Left forelimb (tissue), 1 donor: ENCODE measurements at places on chromosomes 12 and 14.

- DNase-seq = no peak
Observed at GRCh38 chr14:52227619-52228222, 39.8 kb upstream of the PTGDR start.

GRCh38 chr12:65067383-65067782, 53.7 kb downstream of the WIF1 start:
- no peak for DNase-seq

DNA sequence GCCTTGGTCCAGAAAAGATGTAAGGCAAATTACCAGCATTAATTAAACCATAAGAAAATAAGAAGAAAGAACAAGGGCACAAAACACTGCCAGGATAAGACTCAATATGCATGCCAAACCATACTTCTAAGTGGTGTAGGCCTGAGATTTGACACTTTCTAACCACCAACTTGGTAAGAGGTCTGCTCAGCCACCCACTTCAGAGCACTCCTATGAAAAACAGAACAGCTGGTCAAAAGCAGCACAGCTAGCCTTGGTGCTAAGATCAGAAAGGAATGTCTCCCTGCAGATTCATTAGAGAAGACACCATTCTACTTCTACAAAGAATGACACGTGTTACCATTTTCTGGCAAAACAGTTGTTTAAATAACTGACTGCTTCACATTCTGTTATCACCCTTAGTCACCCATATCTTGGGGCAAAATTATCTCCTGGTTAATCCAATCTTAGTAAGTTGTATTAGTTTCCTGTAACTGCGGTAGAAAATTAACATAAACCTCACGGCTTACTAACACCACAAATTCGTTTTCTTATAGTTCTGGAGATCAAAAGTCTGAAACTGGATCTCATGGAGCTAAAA, 13.2 kb downstream of the RPS6KA5 start:
- no peak for DNase-seq

GRCh38 chr12:82931349-82932116, 244.8 kb downstream of the TMTC2 start:
- DNase-seq = no peak

- no peak for DNase-seq
Observed at GRCh38 chr14:33510063-33510481, 440.8 kb downstream of the EGLN3 start.

DNA sequence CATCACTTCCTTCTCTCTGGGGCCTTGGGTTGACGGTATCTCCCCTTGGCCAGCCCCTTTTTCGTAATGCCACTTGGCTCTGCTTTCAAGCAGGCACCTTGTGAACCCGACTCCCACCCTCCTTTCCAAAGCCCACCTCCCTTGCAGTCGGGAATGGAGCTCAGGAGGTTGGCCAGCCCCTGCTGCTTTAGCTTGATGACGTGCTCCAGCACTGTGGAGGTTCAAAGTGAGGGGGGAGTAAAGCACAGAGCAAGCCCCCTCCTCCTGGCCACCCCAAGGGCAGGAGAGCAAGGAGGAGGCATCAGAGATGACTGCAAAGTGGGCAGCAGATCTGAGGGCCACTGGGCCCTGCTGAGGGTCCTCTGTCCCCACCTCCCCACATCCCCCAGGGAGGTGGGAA, 103.4 kb downstream of the ZFP36L1 start:
- DNase-seq = no peak

- DNase-seq = no peak
Observed at GRCh38 chr12:89645434-89645833, 63.2 kb downstream of the ATP2B1 start.

DNA sequence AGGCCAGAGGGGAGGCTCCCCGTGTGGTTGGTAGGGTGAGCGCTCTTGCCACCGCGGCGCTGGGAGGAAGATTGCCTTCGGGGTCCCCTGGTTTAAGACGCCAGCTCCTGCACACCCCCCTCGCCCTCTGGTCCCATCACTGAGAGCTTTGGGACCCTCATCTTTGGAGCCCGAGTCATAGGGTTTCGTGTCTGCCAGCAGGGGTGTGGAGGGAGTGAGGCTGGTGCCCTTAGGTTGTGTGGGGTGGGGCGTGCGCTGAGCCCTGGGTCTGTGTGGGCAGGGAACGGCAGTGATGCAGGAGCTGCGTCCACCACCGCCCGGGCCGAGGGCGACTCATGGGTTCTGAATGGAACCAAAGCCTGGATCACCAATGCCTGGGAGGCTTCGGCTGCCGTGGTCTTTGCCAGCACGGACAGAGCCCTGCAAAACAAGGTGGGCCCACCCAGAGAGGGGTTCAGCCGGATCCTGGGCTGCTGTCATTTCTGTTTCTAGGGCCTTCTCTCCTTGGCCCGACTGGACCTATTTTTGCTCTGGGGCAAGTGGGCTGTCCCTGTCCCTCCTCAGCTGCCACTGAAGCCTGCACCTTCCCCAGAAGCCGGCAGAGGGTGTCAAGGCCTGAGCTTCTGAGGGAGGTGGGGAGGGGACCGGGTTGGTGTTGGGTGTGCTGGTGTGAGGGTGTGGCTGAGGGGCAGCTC, 12.1 kb downstream of the ACADS start:
- no peak for DNase-seq

DNA sequence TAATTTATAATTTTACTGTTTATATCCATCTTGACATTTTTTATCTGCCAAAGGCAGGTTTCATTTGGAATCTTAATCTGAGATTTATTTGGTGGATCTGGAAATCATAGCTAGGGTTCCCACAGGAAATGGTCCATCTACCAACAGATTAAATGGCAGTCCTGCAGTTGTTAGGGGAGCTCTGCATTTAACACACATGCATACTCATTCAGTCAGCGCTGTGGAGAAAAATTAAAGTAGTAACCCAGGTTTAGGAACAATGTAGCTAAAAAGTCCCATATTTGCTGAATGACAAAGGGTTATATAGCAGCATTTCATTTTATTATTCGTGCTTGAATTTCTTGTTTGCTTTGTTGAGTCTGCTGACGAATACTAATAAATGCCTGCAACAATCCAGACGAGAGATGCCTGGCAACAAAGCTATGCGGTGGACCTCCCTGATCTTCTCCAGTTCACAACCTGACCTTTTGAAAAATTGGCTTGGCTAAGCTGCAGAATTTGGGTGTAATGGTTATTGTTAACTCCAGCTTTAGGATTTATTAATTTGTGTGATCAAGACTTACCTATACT, 59.8 kb downstream of the MIPOL1 start:
- DNase-seq = no peak

- DNase-seq = no peak
Observed at GRCh38 chr12:45400991-45401390, 185.1 kb downstream of the ANO6 start.

DNA sequence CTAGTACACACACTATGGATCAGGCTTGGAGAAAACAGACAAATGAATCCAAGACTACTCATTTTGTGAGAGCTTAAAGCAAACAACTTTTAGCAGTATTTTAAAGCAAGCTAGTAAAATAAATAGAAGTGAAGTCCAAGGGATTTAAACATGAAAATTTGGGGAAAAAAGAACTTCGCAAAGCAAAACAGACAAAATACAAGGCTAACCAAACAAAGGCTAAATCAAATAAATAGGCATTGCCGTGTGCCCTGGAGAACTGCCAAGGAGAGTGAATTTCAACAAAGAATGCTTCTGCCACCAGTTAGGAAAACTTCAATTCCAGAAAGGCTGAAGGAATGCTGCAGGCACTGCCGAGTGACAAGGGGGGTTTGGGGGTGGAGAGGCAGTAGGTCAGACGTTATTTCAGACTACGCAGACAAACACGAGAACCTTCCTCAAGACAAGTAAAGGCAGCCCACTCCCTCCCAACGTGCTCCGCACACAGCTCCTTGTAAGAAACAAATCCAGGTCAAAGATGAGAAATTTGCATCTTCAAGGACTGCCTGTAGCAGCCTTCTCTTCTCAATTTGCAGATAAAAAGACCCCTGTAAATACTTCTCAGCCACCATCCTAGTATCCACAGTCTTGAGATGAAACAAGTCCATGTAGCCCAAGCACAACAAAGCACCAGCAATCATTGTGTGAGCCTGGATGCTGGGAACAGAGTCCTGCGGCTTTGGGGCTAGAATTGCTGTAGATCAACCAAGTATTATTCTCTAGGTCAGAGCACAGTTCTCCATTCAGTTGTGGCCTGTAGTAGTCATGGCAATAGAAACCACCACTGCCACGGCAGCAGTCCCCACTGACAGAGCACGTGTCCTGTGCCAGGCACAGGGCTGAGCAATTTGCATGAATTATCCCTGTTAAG, 43.3 kb downstream of the EFCAB11 start:
- DNase-seq = peak; percentile 67

- DNase-seq = no peak
Observed at GRCh38 chr12:24496755-24497154, 452.1 kb downstream of the BCAT1 start.

DNA sequence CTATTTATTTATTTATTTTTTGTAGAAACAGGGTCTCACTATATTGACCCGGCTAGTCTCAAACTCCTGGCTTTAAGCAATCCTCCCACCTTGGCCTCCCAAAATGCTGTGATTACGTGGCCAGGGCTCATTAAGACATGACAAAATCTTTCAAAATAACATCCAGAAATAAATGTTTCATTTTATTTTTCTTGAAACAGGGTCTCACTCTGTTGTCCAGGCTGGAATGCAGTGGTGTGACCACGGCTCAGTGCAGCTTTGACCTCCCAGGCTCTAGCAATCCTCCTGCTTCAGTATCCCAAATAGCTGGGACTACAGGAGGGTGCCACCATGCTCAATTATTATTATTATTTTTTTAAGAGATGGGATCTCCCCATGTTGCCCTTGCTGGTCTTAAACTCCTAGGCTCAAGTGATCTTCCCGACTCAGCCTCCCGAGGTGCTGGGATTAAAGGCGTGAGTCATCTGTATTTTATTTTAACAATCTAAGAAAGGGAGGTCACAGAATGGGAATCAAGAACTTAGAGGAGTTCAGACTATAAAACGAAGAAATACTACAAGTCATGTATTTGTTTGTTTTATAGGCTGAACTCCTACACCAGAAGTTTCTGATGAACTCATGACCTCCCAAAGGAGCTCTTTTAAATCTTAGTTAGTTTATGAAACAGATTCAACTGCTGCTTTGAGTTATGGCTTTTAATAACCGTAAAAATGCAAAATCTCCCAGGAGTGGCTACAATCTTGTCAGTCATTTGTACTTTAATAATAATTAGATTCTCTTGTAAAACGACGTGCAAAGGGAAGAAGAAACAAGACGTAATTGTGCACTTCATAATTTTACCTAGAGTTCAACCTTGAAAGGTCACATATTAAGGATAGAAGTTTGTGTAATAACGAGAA, 2.1 kb upstream of the TMEM263 start:
- DNase-seq = no peak

DNA sequence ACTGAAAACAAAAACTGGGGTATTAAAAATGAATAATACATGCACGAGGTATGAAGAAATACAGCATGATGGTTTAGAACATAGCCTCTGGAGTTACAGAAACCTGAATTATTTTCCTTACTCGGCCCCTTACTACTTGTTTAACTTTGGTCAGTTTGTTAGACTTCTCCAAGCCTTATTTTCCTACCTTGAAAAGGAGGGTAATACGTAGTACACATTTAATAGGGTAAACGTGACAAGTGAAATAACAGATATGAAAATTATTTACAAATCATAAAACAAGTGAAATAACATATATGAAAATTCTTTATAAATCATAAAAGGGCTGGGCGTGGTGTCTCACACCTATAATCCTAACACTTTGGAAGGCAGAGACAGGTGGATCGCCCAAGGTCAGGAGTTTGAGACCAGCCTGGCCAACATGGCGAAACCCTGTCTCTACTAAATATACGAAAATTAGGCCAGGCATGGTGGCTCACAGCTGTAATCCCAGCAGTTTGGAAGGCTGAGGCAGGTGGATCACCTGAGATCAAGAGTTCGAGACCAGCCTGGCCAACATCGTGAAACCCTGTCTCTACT, 11.4 kb upstream of the PKP2 start:
- no peak for DNase-seq

GRCh38 chr14:85118274-85118673, 411.7 kb upstream of the FLRT2 start:
- no peak for DNase-seq

GRCh38 chr12:121898287-121898686, 9.7 kb downstream of the PSMD9 start:
- DNase-seq = no peak

DNA sequence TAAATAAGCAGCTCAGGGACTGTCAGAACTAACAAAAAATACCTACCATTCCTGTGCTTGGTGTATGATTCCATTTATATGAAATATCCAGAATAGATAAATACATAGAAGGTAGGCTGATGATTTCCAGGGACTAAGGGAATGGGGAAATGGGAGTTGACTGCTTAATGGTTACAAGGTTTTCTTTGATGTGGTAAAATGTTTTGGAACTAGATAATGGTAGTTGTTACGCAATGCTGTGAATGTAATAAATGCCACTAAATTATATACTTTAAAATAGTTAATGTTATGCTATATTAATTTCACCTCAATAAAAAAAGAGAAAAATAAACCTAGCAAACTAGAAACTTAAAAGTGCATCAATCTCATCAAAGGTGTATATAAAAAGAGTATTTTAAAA, 41.1 kb downstream of the CEP83 start:
- no peak for DNase-seq

DNA sequence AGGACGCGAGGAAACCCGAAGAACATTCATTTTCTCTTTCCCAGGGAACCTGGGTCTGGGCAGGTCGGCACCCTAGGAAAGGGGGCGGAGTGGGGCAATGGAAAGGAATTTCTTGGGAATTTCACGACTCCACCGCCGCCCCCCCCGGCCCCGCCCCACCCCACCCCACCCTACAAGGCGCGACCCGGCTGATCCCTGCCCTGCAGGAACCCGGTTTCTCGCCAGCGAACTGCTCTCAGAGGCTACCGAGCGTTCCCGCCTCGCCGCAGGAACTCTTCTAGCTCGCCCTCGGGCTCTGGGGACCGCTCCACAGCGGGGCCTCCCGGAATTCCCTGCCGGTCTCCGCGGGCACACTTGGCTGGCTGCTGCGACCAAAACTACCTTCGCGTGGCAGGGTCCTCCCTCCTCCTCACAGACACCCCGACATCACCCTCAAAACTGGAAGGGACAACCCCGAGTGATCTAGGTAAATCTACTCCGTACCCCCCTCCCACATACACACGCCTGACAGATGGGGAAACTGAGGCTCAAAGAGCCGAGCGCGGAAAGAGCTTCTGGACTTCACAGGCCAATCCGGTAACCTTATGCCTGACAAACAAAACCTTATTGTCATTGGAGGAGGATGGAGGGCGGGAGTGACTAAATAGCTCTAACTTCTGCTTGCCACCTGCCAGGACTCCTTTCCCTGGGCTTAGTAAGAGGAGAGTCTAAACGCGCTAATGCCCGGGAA, 785 bp upstream of the ACTN1 start:
- no peak for DNase-seq
